ENCODE measurements at places on chromosomes 11 and 22.

GRCh38 chr22:30574997-30575671, 669 bp upstream of the GAL3ST1 start:
- no peak for DNase-seq

DNA sequence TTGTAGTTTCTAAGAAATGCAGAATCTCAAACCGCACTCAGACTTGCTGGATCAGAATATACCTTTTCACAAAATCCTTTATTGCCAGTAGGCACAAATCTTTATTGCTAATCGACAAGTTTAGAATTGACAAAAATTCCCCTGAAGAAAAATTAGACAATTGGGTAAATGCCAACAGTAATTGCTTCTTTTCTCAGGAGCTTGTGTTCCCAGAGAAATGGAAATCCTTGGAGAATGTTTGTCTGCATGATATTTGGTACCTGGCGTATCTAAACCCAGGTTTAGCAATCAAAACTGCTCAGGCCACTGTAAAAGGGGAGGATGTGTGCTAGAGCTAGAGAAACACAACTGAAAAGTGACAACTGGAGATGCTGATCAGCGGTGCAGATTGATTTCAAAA, at the start of gene OR8G5:
OR8G5 (plus strand) TSS at position 301 of the 400 bp plus-strand sequence. CDS start 8,556 bp downstream, outside the sequence.
- DNase-seq: no peak

DNA sequence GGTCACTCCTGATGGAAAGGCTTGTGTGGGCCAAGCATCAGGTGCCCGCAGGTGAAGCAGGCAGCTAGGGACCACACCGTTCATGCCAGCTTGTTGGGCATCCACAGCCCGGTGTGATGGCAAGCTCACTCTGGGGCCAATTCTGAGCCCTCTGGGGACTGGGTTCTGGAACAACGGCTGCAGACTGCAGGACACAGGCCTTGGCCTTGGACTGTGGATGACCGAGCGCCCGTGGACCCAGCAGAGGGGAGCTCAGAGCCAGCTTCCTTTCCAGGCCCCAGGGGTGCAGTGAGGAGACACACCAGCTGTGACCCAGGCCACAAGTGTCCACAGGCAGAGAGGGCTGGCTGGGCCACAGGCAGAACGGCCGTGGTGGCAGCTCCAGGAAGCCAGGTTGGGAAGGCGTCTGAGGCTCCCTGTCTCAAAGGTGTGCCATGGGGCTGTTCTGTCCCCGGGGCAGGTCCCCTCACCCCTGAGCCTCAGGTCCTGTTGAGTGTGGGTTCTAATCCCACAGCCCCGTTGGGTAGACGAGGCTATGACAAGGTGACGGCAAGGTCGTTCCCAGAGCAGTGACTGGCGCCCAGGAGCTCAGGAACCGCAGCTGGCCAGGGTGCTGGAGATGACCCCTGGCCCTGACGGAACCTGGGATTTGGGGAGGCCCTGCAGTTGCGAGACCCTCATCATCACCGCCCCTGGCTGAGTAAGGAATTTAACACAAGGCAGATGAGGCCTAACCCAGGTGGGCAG, 1079.4 kb downstream of the BRD1 start:
- DNase-seq: no peak

GRCh38 chr11:66388780-66389386, 17.3 kb upstream of the SLC29A2 start:
- DNase-seq: peak; percentile 81

DNA sequence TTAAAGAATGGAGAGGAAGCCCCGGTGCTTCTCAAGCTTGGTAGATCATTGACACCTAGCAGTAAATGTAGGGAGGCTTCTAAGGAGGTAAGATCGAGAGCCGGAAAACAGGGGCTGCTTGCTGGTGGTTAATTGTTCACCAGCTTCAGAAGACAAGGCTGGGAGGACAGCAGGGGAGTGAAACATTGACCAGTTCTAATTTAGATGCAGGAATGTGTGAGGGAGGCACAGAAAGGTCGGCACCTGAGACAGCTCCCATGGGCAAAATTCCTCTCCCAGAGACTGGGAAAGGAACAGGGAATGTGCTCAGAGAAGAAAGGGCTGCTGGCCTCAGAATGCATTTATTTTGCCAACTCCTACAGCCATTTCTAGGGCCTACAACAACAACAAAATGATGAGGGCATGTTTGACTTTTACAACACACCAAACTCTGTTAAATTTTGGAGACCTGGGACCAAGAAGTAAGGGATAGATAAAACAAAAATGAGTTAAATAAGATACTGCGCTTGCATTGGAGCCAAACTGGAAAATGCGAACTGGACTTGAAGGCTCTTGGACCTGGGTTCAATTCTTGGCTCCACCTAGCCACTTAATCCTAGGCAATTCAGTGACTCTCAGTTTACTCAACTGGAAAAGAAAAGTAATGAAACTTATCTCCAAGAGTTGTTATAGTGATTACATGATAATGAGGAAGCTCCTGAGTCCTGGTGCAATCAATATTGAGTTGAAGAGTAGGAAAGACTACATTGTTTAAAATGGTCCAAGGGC, 31.0 kb downstream of the FZD4 start:
- no peak for DNase-seq

DNA sequence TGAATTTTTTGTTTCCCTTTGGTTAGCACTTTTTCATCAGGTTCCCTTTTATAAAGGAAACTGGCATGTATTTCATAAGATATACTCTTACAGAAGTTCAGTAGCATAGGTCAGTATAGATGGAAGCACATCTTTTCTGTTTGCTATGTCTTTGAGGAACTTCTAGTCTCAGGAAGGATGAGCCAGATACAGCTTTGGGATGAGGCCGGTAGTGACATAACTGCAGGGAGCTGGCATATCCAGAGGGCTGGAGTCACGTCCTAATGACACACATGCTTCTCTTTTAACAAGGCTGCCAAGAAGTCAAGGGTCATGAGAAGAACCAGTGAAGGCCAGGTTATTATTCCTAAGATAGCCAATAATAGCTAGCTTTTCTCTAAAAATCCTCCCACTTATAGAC, 33.3 kb upstream of the ADSL start:
- DNase-seq: no peak

- no peak for DNase-seq
Observed at GRCh38 chr22:22802339-22802970, 85.2 kb upstream of the IGLL5 start.

DNA sequence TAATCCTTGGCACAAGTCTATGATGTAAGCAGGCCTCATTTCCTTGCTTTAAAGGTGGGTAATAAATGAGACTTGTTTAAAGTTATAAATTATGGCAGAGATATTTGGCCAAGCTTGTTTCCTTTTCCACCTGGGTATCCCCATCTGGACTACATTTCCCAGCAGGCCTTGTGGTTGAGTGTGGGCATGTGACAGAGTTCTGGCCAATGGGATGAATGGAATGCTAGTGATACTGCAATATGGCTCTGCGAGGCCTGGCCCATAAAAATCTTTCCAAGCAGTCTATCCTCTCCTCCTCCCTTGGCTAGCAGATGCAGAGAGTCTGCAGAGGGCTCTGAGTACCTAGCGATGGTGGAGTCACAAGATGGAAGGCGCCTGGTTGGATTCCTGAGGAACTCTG, 102.5 kb downstream of the TIMP3 start:
- DNase-seq: no peak

GRCh38 chr11:100557830-100558611, 129.1 kb upstream of the ARHGAP42 start:
- no peak for DNase-seq

GRCh38 chr11:103997082-103997481, 39.4 kb upstream of the DDI1 start:
- no peak for DNase-seq

DNA sequence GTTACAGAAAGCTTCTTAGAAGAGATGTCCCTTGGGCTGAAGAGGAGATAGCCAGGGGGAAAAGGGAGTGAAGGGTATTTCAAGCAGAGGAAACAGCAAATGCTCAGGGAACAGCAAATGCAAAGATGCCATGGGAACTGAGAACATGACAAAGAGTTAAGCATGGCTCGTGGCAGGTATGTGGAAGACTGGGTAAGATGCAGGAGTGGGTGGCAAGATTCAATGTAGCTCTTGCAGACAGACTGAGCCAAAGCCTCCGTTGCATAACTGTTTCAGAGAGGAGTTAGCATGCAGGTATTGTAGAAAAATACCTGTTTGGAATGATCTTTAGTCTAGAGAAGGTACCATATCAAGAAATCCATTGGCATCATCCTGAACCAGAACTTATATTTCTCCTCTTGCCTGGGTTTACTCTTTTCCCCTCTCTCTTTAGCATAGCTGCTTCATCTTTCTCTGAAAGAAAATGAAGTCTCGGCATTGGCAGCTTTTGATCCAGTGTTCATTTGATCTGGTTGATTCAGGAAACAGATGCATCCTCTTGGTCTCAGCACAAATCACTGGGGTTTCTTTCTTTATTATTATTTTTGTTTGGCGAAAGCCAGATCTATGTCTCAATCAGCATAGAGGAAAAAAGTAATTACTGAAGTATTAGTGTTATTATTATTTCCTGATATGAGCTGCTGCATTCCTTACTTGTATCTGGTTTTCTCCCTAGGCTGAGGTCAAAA, 41.7 kb upstream of the NUP160 start:
- DNase-seq: no peak

DNA sequence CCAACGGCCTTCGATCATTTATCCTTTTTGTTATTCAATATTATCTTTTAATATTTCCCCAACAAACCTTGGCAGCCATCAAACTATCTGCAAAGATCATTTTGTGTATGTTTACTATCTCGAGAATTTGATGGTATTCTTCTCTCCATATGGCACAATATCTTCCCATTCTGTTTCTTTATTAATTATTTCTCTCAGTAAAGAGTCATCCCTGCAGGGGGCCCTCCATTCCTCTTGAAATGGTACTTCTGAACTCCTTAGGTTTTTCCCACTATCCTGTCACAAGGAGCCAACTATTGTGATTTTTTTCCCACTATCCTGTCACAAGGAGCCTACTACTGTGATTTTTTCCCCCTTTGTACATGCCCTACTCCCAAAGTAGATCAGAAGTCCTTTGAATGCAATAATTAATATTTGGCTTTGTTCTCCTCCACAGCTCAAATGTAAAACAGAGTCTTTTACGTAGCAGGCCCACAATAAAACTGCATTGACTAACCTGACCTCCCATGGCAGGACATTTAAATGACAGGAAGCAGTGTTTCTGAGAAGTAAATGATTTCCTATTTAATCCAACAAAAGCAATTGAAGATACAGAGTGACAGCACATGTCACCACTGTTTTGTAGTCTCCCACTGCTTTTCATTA, 43.3 kb downstream of the PDGFD start:
- DNase-seq: no peak

- DNase-seq: no peak
Observed at GRCh38 chr22:31229402-31230079, 17.4 kb downstream of the LIMK2 start.

GRCh38 chr11:117612177-117612576, 184.8 kb downstream of the DSCAML1 start:
- DNase-seq: no peak

GRCh38 chr11:6664551-6664950, 8.9 kb upstream of the DCHS1 start:
- DNase-seq: no peak

GRCh38 chr22:36323182-36323854, 64.4 kb downstream of the MYH9 start:
- peak; percentile 90 for DNase-seq

- DNase-seq: no peak
Observed at GRCh38 chr22:26985931-26986782, 328.8 kb downstream of the MIAT start.

DNA sequence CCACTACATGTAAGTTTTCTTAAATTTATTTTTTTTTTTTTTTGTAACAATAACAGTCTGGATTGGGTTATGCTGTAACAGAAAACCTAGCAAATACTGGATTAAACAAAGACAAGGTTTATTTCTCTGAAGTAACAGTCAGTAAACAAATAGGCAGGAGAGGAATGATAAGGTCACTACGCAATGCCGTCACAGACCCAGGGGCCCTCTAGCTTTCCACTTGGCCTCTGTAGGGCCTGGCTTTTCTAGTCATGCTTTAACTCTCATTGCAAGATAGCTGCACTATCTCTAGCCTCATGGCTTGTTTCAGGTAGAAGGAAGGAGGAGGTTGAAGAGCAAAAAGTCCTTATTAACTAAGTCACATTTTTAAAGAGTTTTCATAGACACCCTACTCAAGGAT, 6.5 kb downstream of the OR10A6 start:
- DNase-seq: no peak

DNA sequence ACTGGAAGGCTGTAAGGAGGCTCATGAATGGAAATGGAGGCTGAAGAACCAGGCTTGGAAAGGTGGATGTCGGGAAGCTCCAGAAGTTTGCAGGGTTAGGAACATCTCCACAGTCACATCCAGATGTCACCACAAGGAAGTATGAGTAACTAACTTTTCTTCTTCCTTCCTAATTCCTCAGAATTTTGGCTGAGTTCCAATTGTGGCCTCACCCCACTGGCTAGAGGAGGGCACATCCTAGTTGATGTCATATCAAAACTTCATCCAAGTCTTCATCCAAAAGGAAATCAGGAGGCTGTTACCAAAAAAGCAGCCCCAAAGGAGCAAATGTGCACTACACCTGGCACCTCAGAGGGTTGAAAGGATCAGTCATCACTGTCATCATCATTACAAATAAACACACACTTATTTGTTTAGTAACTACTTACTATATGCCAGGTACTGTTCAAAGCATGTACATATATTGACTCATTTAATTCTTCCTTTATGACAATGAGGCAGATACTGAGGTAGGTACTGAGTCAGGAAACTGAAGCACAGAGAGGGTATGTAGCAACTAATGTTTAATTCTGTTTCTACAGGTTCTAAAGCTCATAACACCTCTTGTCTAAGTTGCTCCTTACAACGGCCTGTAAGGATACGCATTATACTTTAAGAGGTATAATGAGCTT, 7.3 kb upstream of the PTPN5 start:
- no peak for DNase-seq

- DNase-seq: no peak
Observed at GRCh38 chr11:70577948-70578347, 179.6 kb downstream of the CTTN start.

DNA sequence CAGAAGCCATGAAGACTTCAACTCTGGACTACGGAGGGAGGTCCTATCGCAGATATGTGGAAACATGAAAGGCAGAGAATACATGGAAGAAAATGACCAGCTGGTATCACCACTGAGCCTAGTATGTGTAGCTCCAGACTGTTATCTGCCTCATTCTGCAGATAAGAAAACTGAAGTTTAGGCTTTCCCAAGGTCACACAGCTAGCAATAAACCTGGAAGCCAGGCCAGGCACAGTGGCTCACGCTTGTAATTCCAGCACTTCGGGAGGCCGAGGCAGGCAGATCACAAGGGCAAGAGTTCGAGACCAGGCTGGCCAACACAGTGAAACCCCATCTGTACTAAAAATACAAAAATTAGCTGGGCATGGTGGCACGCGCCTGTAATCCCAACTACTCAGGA, 15.6 kb upstream of the VWCE start:
- DNase-seq: no peak

GRCh38 chr11:118198370-118198769, 21.9 kb upstream of the SCN2B start:
- DNase-seq: peak; percentile 39

DNA sequence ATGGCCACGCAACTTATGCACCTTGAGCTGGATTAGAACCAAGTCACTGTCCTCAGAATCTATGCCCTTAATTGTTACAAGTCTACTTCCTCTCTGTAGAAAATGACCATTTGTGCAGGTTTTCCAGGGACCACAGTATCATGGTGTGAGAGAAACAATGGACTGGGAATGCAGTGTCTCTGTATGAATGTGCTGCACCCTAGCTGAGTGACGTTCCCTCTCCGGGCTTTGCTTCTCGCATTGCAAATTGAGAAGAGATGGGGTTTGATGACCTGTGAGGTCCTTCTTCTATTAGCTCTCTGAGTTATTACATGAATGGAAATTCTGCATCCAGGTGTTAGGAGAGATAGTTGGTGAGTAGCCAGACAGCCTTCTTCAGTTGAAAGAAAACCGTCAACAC, 1052.3 kb downstream of the NTM start:
- DNase-seq: no peak
